Activated CD4-positive, alpha-beta T cell treated with anti-CD3 and anti-CD28 coated beads for 24 hours (primary cell): ENCODE measurements at places on chromosomes 7 and 10.

- DNase-seq = no peak
These were observed 52.2 kb downstream of the IGF2BP3 start for GRCh38 chr7:23418046-23418445.

DNA sequence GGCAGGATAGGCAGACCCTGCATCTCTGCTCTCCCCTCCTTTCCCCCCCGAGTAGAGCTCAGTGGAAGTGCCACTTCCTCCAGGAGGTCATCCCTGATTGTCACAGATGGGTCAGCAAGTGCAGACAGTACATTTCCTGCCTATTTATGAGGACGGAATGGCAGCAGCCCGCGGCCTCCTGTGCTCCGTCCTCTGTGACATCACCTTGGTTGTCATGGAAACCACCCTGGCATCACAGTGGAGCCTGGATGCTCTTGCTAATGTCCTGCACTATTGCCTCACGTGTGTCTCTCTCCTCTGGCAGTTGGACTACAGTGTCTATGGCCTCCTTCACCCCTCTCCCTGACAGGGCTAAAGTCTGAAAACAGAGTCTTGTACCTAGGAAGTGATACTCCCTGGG lies 148.6 kb downstream of the SH3PXD2A start:
- no peak for DNase-seq

- no peak for DNase-seq
These were observed 66.8 kb downstream of the TRIL start for GRCh38 chr7:28891192-28891875.

GRCh38 chr10:97466755-97467154 lies 20.8 kb downstream of the ZDHHC16 start:
- no peak for DNase-seq

GRCh38 chr7:12708314-12708713 lies 20.9 kb downstream of the ARL4A start:
- DNase-seq = no peak

GRCh38 chr7:116432527-116432916 lies 67.0 kb upstream of the CAV2 start:
- no peak for DNase-seq

GRCh38 chr10:55943403-55943802 lies 417.7 kb downstream of the ZWINT start:
- DNase-seq = no peak
